ENCODE measurements at places on chromosomes 2 and 18.

DNA sequence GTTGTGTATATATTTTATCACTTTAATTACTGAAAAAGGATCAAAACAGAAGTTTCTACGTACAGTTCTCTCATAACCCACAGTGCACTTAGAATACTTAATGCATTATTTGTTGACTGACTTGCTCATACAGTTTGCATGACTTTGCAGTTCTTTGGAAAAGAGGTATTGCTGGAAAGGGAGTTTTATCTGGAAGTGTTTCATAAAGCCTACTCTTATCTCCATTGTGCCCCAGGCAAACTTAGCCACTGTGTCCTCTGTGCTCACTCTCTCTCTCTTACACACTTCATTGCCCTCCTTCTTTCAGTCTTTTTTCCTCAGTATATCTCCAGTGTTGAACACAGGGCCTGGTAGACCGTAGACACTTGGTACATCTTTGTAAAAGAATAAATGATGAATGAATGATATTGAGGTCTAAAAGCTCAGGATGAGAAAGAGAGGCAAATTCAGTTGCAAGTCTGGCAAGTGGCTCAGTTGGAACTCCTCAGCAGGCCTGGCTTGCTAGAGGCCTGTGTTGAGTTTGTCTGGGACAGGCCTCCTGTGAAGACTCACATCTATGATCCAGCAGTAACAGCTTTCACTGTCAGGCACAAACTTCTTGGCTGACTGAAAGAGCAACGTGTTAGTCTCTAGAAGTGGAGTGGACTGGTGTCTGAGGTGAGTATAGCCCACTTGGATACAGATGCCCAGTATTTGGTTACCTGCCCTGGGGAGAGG lies 56.1 kb downstream of the SETBP1 start:
- no peak for DNase-seq

DNA sequence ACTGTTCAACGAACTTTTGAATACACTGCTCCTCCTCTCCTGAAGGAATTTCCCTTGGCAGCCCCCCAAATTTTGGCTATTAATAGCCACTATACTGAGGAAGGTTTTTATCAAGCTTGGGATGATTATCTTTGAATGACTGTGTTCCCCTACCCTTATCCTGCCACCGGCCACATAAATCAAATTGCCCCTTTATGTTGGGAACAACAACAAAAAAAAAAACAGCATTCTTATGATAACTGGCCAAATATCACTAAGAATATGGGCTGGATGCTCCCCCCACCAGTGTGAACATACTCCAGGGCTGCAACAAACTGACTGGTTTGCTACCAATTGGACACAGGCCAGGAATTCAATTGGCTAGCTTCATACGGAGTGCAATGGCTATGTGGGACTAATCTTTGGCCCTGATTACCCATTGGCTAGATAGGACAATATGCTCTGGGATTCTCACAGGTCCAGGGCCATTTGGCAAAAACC lies 20.6 kb downstream of the DUSP11 start:
- DNase-seq: no peak

- DNase-seq: no peak
These were observed 270.0 kb upstream of the PXDN start for GRCh38 chr2:2014251-2014771.

DNA sequence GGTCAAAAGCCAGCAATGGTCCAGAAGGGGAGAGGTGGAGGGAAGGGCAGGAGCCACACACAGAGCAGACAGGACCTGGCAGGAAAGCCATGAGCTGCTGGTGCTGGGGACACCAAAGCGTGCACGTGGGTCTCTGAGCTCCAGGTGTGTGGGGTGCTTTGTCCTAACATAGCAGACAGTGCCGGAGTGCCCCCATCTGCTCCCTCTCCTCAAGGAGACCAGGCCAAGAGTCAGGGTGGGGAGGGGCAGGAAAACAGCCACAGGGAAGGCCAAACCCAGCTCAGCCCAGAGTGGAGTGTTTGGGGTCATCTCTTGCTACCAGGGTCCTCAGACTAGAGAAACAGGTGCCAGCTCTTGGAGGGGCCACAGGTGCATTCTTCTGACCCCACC lies 4.2 kb upstream of the GPC1 start:
- no peak for DNase-seq

DNA sequence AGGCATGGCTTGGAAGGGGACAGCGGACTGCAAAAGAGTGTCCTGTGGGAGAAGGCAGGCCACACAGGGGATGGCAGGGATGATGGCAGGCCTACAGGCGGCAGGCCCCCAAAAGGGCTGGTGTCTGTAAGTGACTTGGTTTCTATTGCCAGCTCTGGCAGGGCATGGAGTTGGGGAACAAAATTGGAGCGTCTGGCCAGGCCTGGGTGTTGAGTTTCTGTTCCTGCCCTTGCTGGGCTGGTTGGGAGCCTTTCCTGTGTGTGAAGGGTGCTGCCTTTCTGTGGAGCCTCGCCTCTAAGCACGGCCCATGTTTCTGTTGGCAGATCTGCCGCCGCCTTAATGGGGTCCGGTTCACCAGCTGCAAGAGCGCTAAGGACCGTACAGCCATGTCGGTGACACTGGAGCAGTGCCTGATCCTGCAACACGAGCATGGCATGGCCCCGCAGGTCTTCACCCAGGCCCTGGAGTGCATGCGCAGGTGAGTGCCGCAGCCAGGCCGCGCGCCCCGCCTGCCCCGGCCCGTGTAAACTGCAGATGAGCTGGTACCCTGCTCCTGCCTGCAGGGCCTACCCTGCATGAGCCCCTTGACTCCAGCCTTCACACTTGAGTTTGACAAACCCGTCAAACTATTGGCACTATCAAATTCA lies 31.5 kb downstream of the COA5 start:
- no peak for DNase-seq

GRCh38 chr2:50273003-50273402 lies 758.9 kb downstream of the NRXN1 start:
- no peak for DNase-seq

GRCh38 chr2:26099933-26100332 lies 66.0 kb downstream of the RAB10 start:
- DNase-seq: no peak

DNA sequence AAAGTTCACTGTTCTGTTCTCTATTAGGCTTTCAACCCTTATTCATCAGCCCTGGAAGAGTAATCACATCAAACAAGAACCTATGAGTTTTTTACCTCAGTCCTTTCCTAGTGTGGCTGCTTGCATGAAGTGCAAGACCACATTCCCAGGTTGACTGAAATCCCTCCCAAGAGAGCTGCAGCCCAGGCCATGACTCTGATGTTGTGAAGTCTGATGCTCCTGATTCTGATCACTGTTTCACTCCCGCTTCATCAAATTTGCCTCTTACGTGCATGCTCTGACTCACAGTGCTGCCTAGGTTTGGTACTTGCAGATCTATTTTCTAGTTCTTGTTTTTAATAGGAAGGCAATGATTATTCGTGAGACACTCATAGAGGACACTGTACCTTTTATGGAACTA lies 58.2 kb upstream of the DSEL start:
- DNase-seq: no peak
